Thyroid gland (tissue), 4 donors: ENCODE measurements at places on chromosomes 4 and X.

DNA sequence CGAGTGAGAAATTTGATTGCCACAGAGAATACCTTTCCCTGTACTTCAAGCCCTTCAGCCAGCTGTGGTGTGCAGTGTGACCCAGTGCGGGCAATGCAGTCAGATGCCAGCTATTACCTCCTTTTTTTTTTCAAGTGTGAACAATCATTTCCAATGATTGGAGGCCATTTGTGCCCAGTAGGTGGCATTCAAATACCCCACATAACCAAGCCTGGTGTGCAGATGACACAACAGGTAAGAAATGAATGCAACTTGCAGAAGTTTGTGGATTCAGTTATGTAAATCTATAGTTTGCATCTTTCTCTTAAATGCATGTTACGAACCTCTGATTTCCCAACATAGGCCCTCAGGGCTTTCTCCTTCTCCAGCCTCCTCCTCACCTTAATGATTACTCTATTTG lies 98.0 kb downstream of the CLCN4 start:
- no peaks in the 10 kb centered on the region for H3K27me3 ChIP-seq
- DNase-seq: no peak
- H3K36me3 ChIP-seq: no peaks in the 10 kb centered on the region
- no peak overlapping the region for H3K27ac ChIP-seq

DNA sequence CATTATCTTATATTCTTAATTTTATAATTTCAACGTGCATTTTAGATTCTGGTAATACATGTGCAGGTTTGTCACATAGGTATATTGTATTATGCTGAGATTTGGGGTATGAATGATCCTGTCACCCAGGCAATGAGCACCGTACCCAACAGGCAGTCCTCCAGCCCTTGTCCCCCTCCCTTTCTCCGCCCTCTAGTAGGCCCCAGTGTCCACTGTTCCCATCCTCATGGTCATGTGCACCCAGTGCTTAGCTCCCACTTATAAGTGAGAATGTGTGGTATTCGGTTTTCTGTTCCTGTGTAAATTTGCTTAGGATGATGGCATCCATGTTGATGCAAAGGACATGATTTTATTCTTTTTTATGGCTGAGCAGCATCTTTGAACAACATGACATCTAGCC lies 70.6 kb downstream of the RNF150 start:
- no peaks in the 10 kb centered on the region for H3K36me3 ChIP-seq
- H3K4me3 ChIP-seq: no peak overlapping the region
- H3K27ac ChIP-seq: no peak overlapping the region
- no peak for DNase-seq
- H3K27me3 ChIP-seq: no peaks in the 10 kb centered on the region

GRCh38 chr4:52367282-52367830 lies 291.7 kb downstream of the USP46 start:
- H3K27ac ChIP-seq: no peak overlapping the region
- H3K4me3 ChIP-seq: no peak overlapping the region
- H3K27me3 ChIP-seq: no peaks in the 10 kb centered on the region
- H3K4me1 ChIP-seq: no peaks in the 10 kb centered on the region
- DNase-seq: no peak

DNA sequence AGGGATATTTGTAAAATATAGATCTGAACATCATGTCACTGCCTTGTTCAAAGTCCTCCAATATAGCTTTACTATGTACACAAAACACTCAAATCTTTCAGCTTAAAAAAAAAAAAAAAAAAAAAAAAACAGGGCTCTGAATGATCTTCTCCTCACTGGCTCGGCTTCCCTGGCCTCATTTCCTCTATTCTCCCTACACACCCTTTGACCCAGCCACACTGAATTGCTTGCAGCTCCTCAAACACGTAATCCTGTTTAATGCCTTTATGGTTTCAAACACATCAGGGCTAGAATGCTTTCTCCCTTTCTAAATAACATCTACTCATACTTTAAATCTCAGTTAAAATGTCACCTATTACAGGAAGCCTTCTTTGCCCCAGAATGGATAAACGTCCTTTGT lies 60.8 kb downstream of the MTMR8 start:
- H3K27me3 ChIP-seq: no peaks in the 10 kb centered on the region
- H3K27ac ChIP-seq: no peak overlapping the region
- no peak overlapping the region for H3K4me3 ChIP-seq
- no peak for DNase-seq
- H3K4me1 ChIP-seq: no peaks in the 10 kb centered on the region

- peak; percentile 80 for DNase-seq
- H3K36me3 ChIP-seq: no peaks in the 10 kb centered on the region
- H3K4me1 ChIP-seq: no peaks in the 10 kb centered on the region
- H3K4me3 ChIP-seq: no peak overlapping the region
- H3K27ac ChIP-seq: no peak overlapping the region
Observed at GRCh38 chrX:74550295-74550802, 64.1 kb downstream of the RLIM start.

DNA sequence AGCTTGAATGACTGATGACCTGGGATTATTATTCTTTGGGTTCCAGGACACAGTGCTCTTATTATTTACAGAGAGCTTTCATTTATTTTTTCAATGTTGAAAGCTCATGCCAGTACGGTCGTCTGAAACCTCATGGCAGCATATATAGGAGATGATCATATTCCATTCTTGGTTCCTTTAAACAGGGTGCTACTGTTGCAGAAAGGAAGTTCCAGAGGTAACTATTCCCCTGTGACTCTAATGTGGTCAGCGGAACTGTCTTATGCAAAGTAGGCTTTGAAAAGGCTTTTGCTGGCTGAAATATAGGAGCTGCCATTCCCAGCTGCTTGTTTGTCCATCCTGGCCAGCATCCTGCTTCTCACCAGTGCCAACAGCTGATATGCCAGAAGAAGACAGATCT lies 208.3 kb upstream of the LEF1 start:
- H3K4me3 ChIP-seq: no peak overlapping the region
- no peak for DNase-seq
- no peaks in the 10 kb centered on the region for H3K36me3 ChIP-seq
- H3K4me1 ChIP-seq: no peaks in the 10 kb centered on the region
- H3K27me3 ChIP-seq: no peaks in the 10 kb centered on the region
